ENCODE measurements at places on chromosomes 5 and 9. TPM values are rescaled to one million over a fixed set of nuclear protein-coding genes. Genes with fewer than 3 reads are reported as not detected.

The PCDHB16 gene
- total RNA-seq, result 0.63 TPM

The PLAC8L1 gene
- total RNA-seq, result not detected

The BSPRY gene
- total RNA-seq, result not detected

The WDR55 gene
- 30.4 TPM for total RNA-seq

The FOXD1 gene
- 0.16 TPM for total RNA-seq

The NUTM2G gene
- not detected for total RNA-seq

The TMEM252 gene
- not detected for total RNA-seq

The ACER2 gene
- total RNA-seq, result 9.7 TPM

The SLCO6A1 gene
- total RNA-seq, result not detected

All from bladder microvascular endothelial cell (primary cell).